ENCODE measurements at places on chromosomes 11 and 22. TPM values are rescaled to one million over a fixed set of nuclear protein-coding genes. Genes with fewer than 3 reads are reported as not detected.

GRCh38 chr11:63598556-63598955, 15.7 kb downstream of the PLAAT3 start:
- DNase-seq: no peak

DNA sequence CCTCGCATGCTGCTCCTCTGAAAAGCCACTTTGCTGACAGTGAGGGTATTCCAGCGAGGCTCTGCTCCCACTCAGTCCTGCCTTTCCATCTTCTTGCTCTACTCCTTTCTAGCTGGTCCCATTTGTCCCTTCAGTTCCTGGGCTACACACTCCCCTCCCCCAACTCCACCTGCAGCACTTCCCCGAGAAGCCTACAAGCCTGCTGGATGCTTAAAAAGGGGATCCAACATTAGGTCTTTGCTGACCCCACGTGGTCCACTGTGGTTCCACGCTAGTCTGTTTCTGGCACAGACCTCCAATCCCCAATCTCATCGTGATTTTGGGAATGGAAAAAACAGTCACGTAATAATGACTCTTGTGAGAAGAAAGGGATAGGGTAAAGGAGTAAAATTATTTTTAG, 121.6 kb upstream of the SNX19 start:
- peak; percentile 36 for DNase-seq

DNA sequence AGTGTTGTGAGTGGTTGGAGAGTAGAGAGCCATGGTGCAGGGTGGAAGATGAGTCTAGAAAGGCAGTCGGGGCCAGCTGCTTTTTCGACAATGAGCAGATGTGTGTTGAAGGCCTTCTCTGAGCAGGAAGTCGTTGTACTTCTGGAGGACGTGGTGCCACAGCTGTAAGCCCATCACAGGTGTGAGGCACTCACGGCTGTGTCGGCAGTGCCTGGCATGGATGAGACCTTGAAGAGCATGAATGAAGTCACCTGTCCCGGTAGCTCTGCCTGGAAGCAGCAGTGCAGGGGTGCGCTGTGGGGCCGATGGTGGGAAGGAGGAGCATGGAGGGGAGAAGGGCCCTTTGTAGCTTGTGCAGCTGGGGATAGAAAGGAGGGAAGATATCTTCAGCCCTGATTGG, 165.2 kb downstream of the PKNOX2 start:
- no peak for DNase-seq

DNA sequence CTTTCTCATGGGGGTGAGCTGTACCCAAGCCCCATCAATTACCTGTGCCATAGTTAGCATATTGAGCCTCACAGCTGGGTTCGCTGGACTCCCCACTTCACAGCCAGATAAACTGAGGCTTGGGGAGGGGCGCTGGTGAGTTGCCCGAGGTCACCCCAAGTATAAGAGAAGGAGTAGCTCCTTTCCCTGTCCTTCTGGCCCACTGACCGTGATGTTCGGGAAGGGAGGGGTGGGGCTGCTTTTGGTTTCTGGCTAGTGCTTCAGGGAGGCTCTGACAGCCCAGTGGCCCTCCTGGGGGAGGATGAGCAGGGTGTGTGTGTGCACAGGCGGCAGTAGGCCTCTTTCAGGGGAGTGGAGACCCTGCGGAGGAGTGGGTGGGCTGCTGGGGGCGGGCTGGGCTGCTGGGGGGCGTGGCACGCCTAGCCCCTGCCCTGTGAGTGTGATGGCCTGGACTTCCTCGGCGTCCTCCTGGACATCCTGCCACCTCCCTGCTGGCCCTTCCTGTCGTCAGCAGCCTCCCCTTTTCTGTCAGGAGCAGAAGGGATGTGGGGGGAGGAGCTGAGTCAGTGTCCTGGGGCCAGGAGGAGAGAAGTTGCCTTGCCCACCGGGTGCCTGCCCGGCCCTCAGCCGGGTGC, 50.3 kb downstream of the TRIOBP start:
- peak; percentile 68 for DNase-seq

- DNase-seq: no peak
These were observed 210.6 kb upstream of the LUZP2 start for GRCh38 chr11:24286238-24286637.

DNA sequence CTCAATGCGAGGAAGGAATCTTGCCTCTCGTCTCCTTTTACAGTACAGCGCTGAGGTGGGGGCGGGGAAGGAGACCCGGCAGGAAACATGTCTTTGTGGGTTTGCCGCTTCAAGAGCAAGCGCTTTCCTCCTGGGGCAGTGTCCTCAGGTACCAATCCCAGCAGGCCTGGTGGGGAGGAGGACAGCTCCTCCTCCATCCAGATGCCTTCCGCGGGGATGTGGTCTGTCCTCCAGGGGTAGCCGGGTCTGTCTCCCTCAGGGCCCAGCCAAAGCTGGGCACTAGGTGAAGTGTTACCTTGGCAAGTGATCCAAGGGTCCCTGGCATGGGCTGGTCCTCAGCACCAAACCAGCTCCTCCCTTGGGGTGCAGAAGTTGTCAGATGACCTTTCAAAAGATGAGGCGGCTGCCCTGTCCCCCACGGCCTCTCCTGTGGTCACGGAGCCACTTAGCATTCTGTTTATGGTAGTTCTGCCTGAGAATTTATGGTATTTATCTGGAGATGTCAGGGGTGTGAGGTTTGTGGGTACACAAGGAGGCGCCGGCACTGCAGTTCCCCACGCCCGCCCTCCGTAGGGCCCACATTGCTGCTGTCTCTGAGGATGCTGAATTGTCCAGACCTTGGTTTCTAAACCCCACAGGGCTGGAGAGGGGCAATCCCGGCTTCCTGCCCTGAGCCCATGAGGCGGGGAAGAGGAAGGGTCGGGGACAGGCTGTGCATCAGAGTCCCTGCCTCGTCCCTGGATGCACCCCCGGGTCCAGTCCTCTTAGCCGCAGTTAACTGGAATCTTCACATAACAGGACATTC, 93.5 kb upstream of the ANO1 start:
- DNase-seq: no peak

The YPEL4 gene
- total RNA-seq: under 0.01 TPM

DNA sequence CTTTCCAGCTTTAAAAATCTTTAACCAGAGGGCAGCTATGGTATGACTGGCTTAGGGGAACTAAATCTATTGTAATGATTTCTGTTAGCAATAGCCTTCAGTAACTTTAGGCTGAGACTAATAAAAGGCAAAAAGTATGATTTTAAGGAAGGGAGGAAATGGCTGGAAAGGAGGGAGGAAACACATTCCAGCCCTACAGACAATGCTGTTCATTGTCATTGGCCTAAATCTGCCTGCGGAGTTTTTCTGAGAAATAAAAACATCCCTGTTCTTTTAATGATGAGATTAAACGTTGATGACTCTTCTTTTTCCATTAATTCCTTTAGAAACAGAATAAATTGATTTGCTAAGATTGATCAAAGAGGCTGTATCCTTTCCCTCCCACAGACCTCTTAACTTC, 99.6 kb upstream of the GRAMD1B start:
- no peak for DNase-seq

The CHRM1 gene
- total RNA-seq: not detected

DNA sequence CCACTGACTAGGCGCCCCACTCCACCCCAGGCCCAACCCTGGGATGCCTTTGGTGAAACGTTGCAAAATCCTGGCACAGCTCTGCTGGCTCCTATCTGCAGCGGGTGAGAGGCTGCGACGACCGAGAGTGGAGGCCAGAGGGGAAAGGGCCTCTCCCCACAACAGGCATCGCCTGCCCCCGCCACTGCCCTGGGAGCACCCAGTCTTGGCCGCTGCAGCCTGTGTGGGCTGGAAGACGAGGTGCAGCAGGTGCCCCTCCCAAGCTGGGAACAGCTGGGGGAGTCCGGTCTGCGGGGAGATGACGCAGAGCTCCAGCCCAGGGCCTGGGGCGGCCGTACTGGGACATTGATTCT, 4.2 kb upstream of the PIM3 start:
- no peak for DNase-seq

- DNase-seq: no peak
These were observed 86.0 kb downstream of the FEZ1 start for GRCh38 chr11:125410091-125410490.

DNA sequence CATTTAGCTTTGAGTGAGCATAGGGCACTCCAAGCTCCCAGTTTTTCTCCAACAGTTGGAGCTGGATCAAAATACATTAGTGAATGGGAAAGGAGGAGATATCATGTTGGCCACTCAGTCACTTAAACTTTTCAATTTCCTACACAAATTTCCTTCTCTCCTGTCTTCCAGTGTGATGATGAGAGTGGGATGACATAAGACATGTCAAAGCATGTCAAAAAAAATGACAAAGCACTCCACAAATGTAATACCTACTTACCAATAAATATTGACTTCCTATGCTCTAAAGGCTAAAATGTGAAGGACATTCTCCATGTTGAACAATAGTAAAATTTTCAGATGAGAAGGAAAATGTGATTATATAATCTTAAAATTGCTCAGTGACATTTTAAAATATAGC, 1.5 kb upstream of the GRM5 start:
- no peak for DNase-seq

The SHANK2 gene
- under 0.01 TPM for total RNA-seq

Data from lung microvascular endothelial cell (primary cell).